ENCODE measurements at places on chromosomes 16 and 17. TPM values are rescaled to one million over a fixed set of nuclear protein-coding genes. Genes with fewer than 3 reads are reported as not detected.

TAC4 gene
- not detected for total RNA-seq

MEAK7 gene
- total RNA-seq: 41.5 TPM

KRTAP4-4 gene
- not detected for total RNA-seq

LRRC37B gene
- 5.7 TPM for total RNA-seq

ARHGDIG gene
- total RNA-seq: 0.60 TPM

ATP2C2 gene
- 20.0 TPM for total RNA-seq

NPIPA8 gene
- not detected for total RNA-seq

SLC38A8 gene
- total RNA-seq: not detected

MYH4 gene
- not detected for total RNA-seq

PIK3R6 gene
- 0.07 TPM for total RNA-seq

ADAMTS18 gene
- 0.65 TPM for total RNA-seq

MFAP4 gene
- not detected for total RNA-seq

Measured in airway epithelial cell (primary cell).